ENCODE measurements at places on chromosomes 5 and 9. TPM values are rescaled to one million over a fixed set of nuclear protein-coding genes. Genes with fewer than 3 reads are reported as not detected.

Gene TMEM252
- total RNA-seq = not detected

Gene HEMGN
- not detected for total RNA-seq

- no peak overlapping the region for H3K4me3 ChIP-seq
- no peaks in the 10 kb centered on the region for H3K4me1 ChIP-seq
- H3K27me3 ChIP-seq = no peaks in the 10 kb centered on the region
- H3K27ac ChIP-seq = no peak overlapping the region
These were observed 52.3 kb upstream of the CNTLN start for GRCh38 chr9:17082343-17083064.

DNA sequence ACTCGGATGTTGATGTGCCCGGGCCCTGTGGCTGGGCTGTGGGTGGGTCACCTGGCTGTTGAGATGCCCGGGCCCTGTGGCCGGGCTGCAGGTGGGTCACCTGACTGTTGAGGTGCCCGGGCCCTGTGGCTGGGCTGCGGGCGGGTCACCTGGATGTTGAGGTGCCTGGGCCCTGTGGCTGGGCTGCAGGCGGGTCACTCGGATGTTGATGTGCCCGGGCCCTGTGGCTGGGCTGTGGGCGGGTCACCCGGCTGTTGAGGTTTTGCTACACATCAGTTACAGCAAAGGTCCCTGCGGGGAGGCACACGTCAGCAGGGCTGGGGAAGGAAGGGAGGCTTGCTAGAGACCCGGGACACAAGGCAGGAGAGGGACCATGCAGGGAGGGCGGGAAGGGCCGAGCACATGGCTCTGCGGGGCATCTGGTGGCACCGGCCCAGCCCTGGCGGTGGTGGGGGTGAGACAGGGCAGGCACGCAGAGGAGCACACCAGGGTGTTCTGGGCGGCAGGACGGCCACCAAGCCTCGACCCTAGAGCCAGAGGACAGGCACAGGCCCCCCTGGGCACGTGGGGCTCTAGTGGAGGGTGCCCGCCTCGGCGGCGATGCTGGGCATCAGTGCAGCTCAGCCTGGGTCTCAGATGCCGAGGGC, 35.4 kb downstream of the PNPLA7 start:
- no peaks in the 10 kb centered on the region for H3K4me1 ChIP-seq
- H3K36me3 ChIP-seq = peaks cover 2% of the 10 kb centered on the region
- H3K4me3 ChIP-seq = no peak overlapping the region
- H3K27me3 ChIP-seq = no peaks in the 10 kb centered on the region
- DNase-seq = no peak

DNA sequence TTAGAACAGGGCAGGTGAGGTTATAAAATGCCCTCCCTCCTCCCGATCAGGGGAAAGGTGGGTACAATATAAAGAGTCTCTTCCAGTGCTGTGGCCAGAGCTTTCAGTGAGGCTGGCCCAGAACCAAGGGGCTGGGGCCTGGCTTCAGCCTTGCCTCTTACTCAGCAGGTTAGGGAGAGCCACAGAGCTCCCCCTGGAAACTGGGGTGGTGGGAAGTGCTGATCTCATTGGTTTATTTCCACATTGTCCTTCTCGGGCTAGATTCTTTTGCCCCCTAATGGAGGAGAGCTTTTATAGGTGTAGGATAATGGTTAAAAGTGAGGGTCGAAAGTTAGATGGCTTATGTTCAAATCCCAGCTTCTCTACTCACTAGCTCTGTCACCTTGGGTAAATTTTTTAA, 186.7 kb upstream of the TBC1D2 start:
- no peaks in the 10 kb centered on the region for H3K36me3 ChIP-seq
- H3K27ac ChIP-seq = no peak overlapping the region
- DNase-seq = peak; percentile 46
- no peaks in the 10 kb centered on the region for H3K27me3 ChIP-seq
- no peak overlapping the region for H3K4me3 ChIP-seq
- H3K4me1 ChIP-seq = no peaks in the 10 kb centered on the region

GRCh38 chr9:38690574-38690973, 29.4 kb downstream of the FAM240B start:
- no peaks in the 10 kb centered on the region for H3K27me3 ChIP-seq
- DNase-seq = no peak
- H3K36me3 ChIP-seq = no peaks in the 10 kb centered on the region
- peaks cover 17% of the 10 kb centered on the region for H3K4me1 ChIP-seq
- no peak overlapping the region for H3K4me3 ChIP-seq
- H3K27ac ChIP-seq = no peak overlapping the region

DNA sequence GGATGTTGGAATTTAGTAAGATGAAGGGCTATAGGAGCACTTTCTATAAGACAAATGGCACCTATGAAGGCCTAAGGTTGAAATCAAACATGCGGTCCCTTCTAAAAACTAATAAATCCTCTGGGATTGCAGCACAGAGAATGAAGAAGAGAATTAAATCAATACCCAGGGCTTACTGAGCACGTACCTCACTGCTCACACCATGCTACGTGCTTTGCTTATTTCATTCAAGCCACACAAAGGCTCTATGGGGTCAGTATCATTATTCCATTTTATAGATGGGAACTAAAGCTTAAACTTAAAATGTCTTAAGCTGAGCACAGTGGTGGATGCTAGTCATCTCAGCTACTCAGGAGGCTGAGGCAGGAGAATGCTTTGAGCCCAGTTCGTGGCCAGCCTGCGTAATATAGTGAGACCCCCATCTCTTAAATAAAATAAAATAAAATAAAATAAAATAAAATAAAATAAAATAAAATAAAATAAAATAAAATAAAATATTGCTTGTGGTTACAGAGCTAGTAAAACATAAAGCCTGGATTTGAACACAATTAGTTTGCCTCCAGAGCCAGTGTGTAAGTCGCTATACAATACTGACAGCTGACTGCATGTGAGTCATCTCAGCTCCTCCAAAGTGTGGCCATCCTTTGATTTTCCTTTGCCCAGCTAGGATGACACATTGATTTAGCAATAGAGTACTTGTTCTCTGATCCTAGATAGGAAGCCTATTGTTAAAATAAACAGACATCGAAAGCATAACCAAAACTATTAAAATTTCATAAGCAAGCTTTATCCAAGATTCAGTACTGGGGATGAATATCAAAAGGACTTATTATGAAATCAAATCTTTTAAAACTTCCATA, 20.9 kb upstream of the DPYSL3 start:
- no peak overlapping the region for H3K27ac ChIP-seq
- H3K27me3 ChIP-seq = no peaks in the 10 kb centered on the region
- no peaks in the 10 kb centered on the region for H3K4me1 ChIP-seq
- H3K36me3 ChIP-seq = no peaks in the 10 kb centered on the region
- no peak overlapping the region for H3K4me3 ChIP-seq
- DNase-seq = no peak

Gene SPATA31A3
- total RNA-seq = 0.35 TPM

Gene FAM78A
- total RNA-seq = 2.1 TPM

Gene MEF2C
- 0.20 TPM for total RNA-seq

GRCh38 chr5:151274666-151275065, 21.7 kb downstream of the GM2A start:
- H3K27ac ChIP-seq = no peak overlapping the region
- no peaks in the 10 kb centered on the region for H3K4me1 ChIP-seq
- DNase-seq = no peak
- H3K27me3 ChIP-seq = no peaks in the 10 kb centered on the region

DNA sequence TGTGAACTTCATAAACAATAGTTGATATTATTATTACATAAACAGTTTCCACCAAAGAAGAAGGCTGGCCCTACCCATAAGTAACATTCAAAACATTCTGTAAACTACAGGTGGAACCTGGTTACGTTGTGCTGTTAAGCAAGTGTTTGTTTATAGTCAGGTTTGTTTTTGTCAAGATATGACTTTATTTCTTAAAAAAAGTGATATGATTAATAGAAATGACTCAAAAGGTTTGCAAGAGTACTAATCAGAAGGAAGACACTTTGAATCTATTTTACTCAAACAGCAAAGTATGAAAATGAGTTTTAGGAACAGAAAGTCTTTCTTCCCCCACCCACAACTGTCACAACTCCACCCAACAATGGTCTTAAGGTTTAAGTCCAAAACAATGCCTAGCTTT, 220.8 kb downstream of the PLK2 start:
- no peak overlapping the region for H3K27ac ChIP-seq
- H3K4me1 ChIP-seq = no peaks in the 10 kb centered on the region
- no peak for DNase-seq
- H3K36me3 ChIP-seq = no peaks in the 10 kb centered on the region
- H3K27me3 ChIP-seq = no peaks in the 10 kb centered on the region
- no peak overlapping the region for H3K4me3 ChIP-seq

DNA sequence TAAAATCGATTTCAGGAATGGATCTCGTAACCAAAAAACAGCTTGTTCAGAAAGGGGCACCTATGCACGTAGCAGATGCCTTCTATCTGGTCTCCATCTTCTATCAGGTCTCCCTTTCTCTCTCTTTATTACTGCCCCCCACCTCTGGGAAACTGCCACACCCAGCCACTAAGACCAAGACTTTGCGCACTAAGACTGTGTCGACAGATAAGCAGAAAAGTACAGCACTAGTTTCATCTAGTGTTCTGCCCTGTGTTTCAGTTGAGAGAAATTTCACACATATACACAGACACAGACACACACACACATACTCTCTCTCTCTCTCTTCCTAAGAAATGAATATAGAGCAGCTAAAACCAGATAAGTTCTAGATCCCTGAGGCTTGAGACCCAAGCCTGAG, 210.1 kb upstream of the MAP3K1 start:
- DNase-seq = no peak
- no peaks in the 10 kb centered on the region for H3K27me3 ChIP-seq
- H3K4me1 ChIP-seq = peaks cover 6% of the 10 kb centered on the region
- H3K36me3 ChIP-seq = no peaks in the 10 kb centered on the region
- H3K27ac ChIP-seq = no peak overlapping the region

DNA sequence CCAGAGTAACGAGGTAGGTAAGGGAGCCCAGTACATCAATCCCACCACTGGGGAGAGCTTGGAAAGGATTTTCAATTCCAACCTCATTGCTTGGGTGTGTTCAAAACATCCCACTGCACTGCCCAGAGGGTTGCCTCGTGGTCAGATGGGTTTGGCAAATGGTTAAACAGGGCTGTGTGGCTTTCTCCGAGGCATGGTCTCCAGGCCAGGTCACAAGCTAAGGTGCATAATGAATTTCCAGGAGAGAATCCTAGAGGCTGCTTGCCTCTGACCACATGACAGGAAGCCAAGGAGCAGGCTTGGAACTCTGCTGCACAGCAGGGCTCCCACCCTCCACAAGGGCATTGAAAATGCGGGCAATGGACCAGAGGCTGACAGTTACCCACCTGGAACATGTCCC, 51.6 kb downstream of the DAP start:
- no peak for DNase-seq
- peaks cover 10% of the 10 kb centered on the region for H3K4me1 ChIP-seq
- peaks cover 7% of the 10 kb centered on the region for H3K36me3 ChIP-seq

DNA sequence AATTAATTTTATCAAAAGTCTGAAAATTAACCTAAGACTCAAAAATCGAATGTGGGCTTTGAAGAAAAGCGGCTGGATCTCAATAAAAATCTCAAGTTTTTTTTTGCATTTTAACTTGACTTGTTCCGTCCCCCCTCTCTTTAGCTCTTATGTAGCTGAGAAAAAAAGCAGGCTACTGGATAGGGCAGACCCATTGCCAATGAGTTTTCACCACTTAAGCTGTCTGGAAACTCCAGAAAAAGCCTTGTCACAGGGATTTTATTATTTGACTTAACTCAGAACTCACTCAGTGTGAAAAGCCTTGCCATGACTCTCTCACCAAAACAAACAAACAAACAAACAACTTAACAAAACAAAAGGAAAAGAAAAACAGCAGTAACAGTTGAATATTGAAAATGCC, 247.4 kb downstream of the CDH9 start:
- H3K27ac ChIP-seq = no peak overlapping the region
- no peak overlapping the region for H3K4me3 ChIP-seq
- no peaks in the 10 kb centered on the region for H3K36me3 ChIP-seq
- no peaks in the 10 kb centered on the region for H3K27me3 ChIP-seq

Gene MRPS30
- total RNA-seq = 78.0 TPM

- DNase-seq = no peak
- H3K27ac ChIP-seq = no peak overlapping the region
- H3K4me1 ChIP-seq = no peaks in the 10 kb centered on the region
- H3K27me3 ChIP-seq = no peaks in the 10 kb centered on the region
These were observed 128.5 kb upstream of the CDH10 start for GRCh38 chr5:24773261-24773660.

- DNase-seq = no peak
- H3K36me3 ChIP-seq = no peaks in the 10 kb centered on the region
- peaks cover 34% of the 10 kb centered on the region for H3K4me1 ChIP-seq
- no peaks in the 10 kb centered on the region for H3K27me3 ChIP-seq
- H3K4me3 ChIP-seq = no peak overlapping the region
These were observed 4.7 kb downstream of the CXXC5 start for GRCh38 chr5:139652788-139653241.

- DNase-seq = no peak
- no peak overlapping the region for H3K4me3 ChIP-seq
- H3K27ac ChIP-seq = no peak overlapping the region
- H3K36me3 ChIP-seq = no peaks in the 10 kb centered on the region
These were observed 192.6 kb upstream of the IRX4 start for GRCh38 chr5:2075365-2075764.

GRCh38 chr5:149114403-149115312, 26.6 kb upstream of the ABLIM3 start:
- H3K4me1 ChIP-seq = no peaks in the 10 kb centered on the region
- no peak overlapping the region for H3K4me3 ChIP-seq
- no peak overlapping the region for H3K27ac ChIP-seq

DNA sequence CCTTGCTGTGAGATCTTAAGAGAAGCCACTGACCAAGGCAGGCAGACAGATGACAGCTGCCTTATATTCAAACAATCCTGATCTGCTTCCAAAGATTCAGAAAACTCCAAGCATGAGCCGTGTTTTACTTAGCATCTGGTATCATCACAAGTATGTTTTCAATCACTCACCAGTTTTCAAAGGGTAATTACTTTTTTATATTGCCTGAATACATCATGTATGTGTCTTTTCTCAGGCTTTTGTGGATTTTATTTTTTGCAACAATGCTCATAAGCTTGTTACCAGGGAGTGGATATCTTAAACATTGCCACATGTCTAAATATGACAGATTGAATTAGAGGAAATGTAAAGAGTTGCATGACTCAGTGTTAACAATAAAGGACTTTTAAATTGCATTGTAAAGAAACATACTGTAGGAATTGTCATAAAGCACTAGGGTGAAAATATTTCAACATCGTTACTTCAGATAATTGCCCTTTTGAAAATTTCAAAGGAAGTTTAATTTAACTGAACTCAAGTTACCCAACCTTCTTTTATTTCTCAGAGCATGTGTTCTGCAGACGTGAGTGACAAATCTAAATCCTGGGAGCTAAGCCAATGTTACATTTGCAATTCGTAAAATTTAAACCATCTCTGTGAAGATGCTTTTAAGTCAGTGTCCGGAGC, 326.1 kb downstream of the PLK2 start:
- H3K36me3 ChIP-seq = no peaks in the 10 kb centered on the region
- H3K4me3 ChIP-seq = no peak overlapping the region
- no peaks in the 10 kb centered on the region for H3K27me3 ChIP-seq
- DNase-seq = no peak
- H3K4me1 ChIP-seq = no peaks in the 10 kb centered on the region

Gene SV2C
- 0.02 TPM for total RNA-seq

Measured in H9 (cell line).